Natural killer cell (primary cell): ENCODE measurements at places on chromosomes 4 and X. TPM values are rescaled to one million over a fixed set of nuclear protein-coding genes. Genes with fewer than 3 reads are reported as not detected.

Gene RAPGEF2
- total RNA-seq = 27.6 TPM

Gene GUCY1A1
- total RNA-seq = 5.2 TPM

Gene CTAG1A
- not detected for total RNA-seq

Gene SSX4B
- total RNA-seq = not detected

Gene WDFY3
- 6.0 TPM for total RNA-seq

DNA sequence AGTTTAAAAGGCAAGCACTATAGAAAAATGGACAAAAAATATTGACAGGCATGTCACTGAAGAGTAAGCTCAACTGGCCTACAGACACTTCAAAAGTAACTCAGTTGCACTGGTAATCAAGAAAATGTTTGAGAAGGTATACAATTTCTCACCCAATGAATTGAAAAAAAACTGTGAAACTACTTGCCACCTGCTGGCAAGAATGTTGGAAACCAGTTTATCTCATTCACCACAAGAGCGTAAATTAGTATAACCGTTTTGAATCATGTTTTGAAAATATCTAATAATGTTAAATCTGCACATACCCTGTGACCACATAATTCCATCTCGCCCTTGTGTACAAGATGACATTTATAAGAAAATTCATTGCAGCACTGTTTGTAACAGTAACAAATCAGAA, 31.7 kb downstream of the TXK start:
- no peak overlapping the region for H3K27ac ChIP-seq
- H3K4me3 ChIP-seq = no peak overlapping the region
- peaks cover 12% of the 10 kb centered on the region for H3K4me1 ChIP-seq
- no peak for DNase-seq
- no peaks in the 10 kb centered on the region for H3K27me3 ChIP-seq

DNA sequence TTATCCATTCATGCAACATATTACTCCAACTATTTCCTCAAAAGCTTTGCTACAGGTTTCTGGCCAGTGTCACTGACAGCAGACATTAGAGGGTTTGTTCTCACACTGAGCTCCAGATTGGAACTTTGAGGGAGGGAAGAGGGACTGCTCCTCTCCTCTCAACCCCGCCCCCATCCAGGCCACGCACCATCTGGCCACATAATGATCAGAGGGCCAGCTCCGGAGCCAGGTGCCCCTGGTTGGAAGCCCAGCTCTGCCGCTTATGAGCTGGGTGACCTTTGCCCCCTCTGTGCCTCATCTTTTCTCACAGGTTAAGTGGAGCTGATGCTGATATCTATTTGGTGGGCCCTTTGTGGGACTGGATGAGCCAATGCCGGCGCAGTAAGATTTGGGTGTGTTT, 55.8 kb downstream of the C4orf50 start:
- no peak overlapping the region for H3K27ac ChIP-seq
- DNase-seq = no peak
- no peaks in the 10 kb centered on the region for H3K36me3 ChIP-seq

DNA sequence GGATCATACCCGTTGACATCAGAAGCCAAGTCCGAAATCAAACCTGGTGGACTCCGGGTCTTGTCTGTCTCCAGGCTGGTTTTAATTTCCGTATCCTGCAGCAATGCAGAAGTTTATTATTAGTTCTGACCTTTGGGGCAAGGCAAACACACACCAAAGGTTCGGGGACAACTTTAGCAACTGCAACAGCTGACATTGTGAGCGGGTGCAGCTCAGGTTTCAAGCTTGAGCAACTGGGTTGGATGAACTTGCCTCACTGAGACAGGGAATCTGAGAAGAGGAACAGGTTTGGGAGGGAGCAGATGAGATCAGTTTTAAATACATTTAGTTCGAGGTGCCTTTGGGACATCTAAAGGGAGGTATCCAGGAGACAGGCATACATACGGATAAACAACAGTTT, 110.7 kb downstream of the GNL3L start:
- no peaks in the 10 kb centered on the region for H3K36me3 ChIP-seq
- peak; percentile 1 for DNase-seq
- peaks cover 8% of the 10 kb centered on the region for H3K4me1 ChIP-seq
- no peak overlapping the region for H3K4me3 ChIP-seq

- no peak for DNase-seq
- H3K4me3 ChIP-seq = no peak overlapping the region
- no peaks in the 10 kb centered on the region for H3K36me3 ChIP-seq
- no peaks in the 10 kb centered on the region for H3K4me1 ChIP-seq
These were observed 80.9 kb upstream of the PLAC1 start for GRCh38 chrX:134738986-134739740.

- no peaks in the 10 kb centered on the region for H3K36me3 ChIP-seq
- no peak overlapping the region for H3K27ac ChIP-seq
- H3K4me1 ChIP-seq = no peaks in the 10 kb centered on the region
- no peaks in the 10 kb centered on the region for H3K27me3 ChIP-seq
- H3K4me3 ChIP-seq = no peak overlapping the region
These were observed 127.9 kb downstream of the CHRDL1 start for GRCh38 chrX:110667706-110668105.

DNA sequence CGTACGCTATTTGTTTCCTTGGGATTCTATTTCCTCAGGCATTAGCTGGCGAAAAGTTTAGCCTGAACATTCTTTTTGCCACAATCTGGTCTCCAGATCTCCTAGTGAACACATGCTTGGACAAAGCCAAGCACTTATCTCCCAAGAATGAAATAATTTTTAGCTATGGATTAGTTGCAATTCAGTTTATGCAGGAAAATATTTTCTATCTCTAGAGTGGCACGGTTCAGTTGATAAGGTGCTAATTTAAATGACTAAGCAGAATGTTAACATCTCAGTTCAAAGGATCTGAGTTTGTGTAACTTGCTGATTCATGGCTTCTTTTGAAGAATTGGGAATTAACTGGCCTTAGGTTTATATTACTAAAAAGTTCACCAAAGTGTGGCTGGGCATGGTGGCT, 58.1 kb upstream of the JADE1 start:
- no peaks in the 10 kb centered on the region for H3K36me3 ChIP-seq
- H3K27ac ChIP-seq = no peak overlapping the region

DNA sequence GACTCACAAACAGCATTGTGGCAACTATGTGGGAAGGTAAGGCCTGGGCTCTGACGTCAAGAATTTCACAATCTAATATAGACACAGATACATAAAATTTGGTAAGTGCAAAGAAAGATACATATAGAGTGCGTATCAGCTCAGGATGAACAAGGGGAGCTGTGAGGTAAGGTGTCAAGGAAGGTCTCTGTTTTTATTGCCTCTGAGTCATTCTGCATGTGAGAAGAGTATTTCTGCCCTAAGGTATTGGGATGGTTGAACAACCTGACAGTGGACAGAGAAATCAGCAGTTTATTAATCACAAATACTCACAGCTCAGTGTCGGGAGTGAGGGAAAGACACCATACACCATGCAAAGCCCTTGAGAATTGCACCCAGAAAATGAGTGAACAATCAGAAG, 89.8 kb downstream of the COMMD8 start:
- no peaks in the 10 kb centered on the region for H3K27me3 ChIP-seq
- DNase-seq = no peak
- H3K4me1 ChIP-seq = no peaks in the 10 kb centered on the region

DNA sequence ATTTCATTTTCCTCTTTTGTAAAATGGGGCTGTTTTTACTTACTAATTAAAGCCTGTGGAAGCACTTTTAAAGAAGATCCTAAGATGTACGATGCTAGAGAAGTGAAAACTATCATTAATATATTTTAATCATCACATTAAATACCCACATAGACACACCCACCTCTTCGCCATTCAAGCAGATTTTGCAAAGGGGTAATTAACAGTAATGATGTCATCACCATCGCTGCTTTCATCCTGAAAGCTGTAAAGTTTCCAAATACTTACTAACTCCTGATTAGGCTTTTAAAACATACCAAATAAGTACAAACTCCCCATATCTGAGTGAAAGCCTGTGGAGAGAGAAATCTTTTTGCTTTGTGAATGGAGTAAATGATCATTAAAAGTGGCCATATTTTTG, 17.6 kb upstream of the NYX start:
- H3K36me3 ChIP-seq = no peaks in the 10 kb centered on the region
- no peaks in the 10 kb centered on the region for H3K27me3 ChIP-seq
- no peak overlapping the region for H3K27ac ChIP-seq
- DNase-seq = no peak

DNA sequence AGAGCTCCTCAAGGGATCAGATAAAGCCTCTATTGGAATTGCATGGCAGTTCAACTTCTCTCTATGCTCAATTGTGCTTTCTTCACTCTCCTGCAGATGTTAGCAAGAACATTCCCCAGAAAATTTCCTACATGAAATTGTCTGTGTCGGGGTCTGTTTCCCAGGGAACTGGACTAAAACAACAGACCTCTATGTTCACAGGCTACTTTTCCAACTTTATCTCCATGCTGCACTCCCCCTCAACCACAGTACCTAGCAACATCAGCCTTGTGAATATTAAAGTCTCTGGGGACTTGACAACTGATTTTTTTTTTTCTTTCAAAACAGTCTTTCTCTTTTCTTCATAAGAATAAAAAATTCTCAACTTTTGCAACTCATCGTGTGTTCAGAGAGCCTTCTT, 1470.8 kb upstream of the ADGRL3 start:
- no peaks in the 10 kb centered on the region for H3K4me1 ChIP-seq
- no peaks in the 10 kb centered on the region for H3K36me3 ChIP-seq
- H3K27me3 ChIP-seq = no peaks in the 10 kb centered on the region
- H3K4me3 ChIP-seq = no peak overlapping the region
- H3K27ac ChIP-seq = no peak overlapping the region

- no peaks in the 10 kb centered on the region for H3K36me3 ChIP-seq
These were observed 14.6 kb downstream of the RAB9B start for GRCh38 chrX:103817502-103817901.
